NCI-H446 treated with DMSO at 0.1 percent for 48 hours (cell line): ENCODE measurements at places on chromosomes 1 and 21.
A peak's percentile ranks its signal among the peaks of the same experiment; 100 is the strongest.

GRCh38 chr1:9400425-9401079 is 107.9 kb downstream of the SPSB1 start:
- no peak for DNase-seq

GRCh38 chr21:31988492-31989290 is 115.9 kb downstream of the HUNK start:
- no peak for DNase-seq

DNA sequence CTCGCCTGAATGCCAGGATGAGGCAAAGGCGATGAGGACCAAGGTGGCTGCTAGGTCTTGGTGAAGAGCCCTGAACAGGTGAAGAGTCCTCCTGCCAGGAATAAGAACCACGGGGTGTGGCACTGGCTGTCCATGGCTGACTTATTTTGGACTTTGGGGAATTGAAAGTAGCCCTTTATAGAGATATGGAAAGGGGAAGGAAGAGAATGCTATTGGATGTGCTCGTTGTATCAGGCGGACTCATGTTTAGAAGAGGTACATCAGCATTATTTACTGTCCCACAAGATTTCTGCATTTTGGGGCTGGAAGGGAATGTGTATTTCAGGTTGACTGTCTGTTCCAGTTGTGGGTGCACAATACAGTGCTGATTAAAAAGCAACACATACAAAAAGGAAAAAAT is 465.8 kb downstream of the DSCAM start:
- DNase-seq = no peak

- DNase-seq = no peak
Measured at GRCh38 chr21:36966821-36967768, 626 bp upstream of the HLCS start.

GRCh38 chr1:21266119-21266774 is 24.0 kb downstream of the ECE1 start:
- no peak for DNase-seq

DNA sequence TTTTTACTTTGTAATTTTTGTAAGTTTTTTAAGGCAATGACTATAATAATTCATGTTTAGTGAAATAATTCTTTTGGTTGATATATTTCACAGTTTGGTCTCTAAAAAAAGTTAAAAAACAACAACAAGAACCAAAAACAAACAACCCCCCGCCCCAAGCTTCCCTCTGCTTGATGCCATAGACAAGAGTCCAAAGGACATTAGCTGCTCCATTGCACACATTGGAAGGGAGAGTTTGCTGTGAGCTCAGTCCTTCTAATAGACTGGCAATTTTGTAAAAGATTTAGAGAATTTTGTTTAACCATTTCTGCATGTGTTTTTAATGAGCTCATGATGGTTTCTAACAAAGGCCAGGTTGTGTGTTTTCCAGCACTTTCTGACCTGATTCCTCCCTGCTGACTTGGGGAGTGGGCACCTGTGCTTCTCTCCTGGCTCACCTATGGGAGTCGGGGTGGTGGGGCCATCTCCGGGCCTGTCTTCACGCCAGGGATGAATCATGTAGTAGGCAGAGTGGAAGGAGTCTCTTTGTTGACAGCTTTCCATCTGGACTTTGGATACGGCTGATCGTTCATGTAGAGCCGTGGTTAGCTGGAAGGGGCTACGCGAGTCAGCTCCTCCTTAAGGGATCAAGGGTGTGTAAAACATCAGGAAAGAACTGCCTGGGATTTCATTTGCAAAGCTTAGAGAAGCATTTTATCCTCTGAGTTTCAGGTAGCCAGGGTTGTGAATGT is 14.1 kb downstream of the ZBTB18 start:
- DNase-seq = peak; percentile 93

GRCh38 chr1:165240492-165240891 is 116.0 kb downstream of the LMX1A start:
- no peak for DNase-seq

DNA sequence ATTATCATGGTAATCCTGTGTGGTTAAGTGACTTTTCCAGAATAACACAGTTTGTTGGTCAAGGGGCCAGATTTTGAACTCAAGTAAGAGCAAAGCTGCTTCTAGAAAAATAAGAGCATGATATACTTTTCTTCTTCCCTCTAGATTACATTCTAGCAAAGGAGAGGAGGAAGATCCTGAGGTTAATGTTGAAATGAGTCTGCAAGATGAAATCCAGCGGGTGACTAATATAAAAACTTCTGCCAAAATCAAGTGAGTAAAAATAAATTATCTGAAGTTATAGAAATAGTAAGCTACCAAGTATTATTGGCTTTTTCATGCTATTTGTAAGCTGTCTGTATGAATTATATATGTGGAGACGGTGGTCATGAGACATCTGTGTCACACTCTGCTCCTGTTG is 12.8 kb downstream of the WDR3 start:
- no peak for DNase-seq

DNA sequence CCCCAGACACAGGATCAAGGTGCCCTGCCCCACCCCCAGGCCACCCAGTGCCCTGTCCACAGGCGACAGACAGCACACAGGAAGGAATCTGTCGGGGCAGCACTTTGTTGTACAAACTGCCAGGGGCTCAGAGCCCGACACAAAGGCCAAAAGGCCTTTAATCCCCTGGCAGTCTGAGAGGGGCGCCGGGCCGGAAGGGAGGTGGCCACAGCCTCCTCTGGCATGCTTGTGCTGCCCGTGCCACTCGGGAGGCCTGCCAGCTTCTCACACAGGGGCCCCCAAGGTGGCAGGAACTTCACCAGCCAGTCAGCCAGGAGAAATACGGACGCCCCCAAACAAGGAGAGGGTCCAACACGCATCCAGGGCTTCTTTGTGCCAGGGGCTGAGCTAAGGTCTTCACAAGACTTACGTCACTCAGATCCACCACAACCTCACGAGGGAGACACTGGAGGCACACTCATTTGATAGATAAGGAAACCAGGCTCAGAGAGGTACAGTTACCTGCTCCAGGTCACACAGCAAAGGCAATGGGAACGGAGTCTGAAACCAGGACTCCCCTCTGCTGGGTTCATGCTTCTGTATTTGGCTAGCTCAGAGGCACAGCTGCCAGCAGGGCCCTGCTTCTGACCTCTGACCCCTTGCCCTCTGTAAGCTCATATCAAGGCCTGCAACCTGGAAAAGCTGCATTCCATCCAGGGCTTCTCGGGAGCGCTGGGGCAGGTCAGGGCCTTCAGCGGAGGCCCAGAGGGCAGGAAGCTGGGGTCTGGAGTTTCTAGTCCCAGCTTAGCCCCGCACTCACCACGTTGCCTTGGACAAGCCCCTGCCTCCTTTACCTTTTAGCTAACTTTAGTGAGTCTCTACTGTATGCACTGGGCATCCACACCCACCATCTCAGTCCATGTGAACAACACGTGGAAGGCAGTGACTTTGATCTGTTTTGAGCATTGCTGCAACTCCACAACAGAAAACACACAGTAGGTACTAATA is 34.8 kb downstream of the HSPG2 start:
- no peak for DNase-seq

GRCh38 chr1:241225741-241226140 is 131.3 kb downstream of the RGS7 start:
- no peak for DNase-seq

GRCh38 chr1:111154021-111154999 is 14.3 kb downstream of the CEPT1 start:
- DNase-seq = no peak

DNA sequence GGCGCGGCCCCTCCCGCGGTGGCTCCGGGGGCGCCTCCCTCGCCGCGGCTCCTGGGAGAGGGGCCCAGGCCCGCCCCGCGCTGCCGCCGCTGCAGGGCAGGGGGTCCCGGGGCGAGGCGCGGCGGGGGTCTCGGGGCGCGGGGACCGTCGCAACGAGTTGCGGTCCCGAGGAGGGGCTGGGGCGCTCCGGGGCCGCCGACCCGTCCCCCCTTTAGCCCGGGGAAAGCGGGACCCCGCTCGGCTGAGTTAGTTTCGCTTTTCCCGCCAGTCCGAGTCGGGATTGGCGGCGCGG is 493 bp downstream of the SPSB1 start:
- DNase-seq = no peak

- no peak for DNase-seq
Measured at GRCh38 chr1:168261390-168261789, 19.3 kb upstream of the TBX19 start.

DNA sequence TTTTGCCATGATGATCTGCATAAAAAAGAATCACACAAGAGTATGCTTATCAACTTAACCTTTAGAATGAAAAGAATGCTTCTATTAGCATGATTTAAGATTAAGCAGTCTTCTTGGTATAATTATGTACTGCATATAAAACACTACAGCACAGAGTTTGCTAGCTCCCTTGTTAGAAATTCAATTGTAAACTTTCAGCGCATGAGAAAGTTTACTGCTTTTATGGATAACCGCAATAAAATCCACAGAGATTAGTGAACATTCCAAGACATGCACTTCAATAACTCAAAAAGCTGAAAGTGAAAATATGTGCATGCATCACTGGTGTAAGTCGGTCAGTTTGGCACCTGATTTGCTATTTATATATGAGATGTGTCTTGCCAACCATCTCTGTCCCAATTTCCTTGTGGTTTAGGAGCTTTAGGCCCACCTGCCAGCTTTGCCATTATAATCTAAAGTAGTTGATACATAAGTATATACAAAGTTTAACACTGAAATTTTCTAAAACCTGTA is 16.9 kb downstream of the CCT8 start:
- no peak for DNase-seq

DNA sequence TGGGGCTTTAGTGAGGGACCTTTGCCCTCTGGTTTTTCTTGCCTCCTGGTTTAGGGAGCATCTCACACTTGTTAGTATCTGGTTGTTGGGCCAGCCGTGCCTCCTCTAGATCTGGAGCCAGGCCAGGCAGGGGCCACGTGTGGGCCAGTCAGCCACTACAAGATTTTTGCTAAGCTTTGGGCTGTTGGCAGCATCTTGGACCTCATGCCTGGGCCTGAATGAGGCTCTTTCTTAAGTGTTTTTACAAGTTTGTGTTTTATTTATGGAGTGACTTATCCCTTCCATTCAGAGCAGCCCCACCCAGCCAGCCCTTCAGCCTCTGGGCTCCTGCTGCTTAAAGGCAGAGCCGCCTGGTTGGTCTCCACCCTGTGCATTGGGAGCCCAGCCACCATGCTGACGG is 1.6 kb upstream of the SH3BGRL3 start:
- DNase-seq = no peak

DNA sequence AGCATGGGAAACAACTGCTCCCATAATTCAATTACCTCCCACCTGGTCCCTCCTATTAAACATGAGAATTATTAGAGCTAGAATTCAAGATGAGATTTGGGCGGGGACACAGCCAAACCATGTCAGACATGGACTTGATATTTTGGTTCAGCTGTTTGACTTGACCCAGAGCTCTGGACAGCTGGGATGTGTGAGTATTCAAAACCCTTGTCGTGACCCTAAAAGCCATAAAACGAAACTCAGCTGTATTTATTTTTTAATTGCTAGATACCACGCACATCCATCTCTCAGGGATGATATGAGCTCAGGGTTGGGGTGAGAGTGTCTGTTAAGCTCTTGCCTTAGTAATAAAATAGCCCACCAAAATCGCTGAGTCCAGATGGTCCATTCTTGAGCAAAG is 45.4 kb downstream of the RCSD1 start:
- DNase-seq = no peak

DNA sequence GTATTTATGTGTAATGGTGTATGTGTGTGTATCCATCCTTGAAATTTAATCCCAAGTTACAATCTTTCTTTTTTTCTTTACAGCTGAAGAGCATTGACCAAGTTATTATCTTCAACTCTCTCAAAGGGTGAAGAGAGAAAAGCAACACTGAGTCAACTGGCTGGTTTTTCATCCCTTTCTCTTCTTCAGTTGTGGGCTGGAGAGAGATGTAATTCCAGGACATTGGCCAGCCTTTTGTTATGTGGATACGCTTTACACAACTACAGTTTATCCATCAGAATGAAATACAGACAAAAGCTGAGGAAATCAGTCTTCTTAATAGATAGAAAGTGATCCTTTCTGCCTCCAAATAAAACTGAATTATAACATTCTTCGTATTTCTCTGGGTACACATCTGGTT is 357.0 kb upstream of the NCAM2 start:
- DNase-seq = no peak

GRCh38 chr1:100706856-100707255 is 12.7 kb upstream of the VCAM1 start:
- DNase-seq = no peak

DNA sequence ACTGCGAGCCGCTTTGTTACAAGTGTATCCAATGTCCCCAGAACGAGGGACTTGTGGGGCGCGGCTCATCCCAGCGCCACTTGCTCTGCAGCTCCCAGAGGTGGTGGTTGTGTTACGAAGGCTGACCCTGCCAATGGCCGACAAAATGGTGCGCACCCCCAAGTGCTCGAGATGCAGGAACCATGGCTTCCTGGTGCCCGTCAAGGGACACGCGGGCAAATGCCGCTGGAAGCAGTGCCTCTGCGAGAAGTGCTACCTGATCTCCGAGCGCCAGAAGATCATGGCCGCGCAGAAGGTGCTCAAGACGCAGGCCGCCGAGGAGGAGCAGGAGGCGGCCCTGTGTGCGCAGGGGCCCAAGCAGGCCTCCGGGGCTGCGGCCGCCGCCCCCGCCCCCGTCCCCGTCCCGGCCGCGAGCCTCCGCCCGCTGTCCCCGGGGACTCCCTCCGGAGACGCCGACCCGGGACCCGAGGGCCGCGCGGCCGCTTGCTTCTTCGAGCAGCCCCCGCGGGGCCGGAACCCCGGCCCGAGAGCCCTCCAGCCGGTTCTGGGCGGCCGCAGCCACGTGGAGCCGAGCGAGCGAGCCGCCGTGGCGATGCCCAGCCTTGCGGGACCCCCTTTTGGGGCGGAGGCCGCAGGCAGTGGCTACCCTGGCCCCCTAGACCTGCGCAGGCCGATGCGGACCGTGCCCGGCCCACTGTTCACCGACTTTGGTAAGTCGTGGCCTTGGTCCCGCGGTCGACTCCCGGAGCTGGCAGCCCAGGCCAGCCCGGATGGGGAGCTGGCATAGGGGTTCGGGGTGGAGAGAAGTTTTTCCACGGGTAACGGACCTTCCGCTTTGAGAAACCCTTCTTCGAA is at the start of gene DMRTB1:
TSS of gene DMRTB1 (plus strand) at position 79 of the 855 bp plus-strand sequence. CDS start at position 134, 55 bp downstream.
- no peak for DNase-seq

GRCh38 chr1:183155939-183156338 is 30.1 kb upstream of the LAMC2 start:
- no peak for DNase-seq

DNA sequence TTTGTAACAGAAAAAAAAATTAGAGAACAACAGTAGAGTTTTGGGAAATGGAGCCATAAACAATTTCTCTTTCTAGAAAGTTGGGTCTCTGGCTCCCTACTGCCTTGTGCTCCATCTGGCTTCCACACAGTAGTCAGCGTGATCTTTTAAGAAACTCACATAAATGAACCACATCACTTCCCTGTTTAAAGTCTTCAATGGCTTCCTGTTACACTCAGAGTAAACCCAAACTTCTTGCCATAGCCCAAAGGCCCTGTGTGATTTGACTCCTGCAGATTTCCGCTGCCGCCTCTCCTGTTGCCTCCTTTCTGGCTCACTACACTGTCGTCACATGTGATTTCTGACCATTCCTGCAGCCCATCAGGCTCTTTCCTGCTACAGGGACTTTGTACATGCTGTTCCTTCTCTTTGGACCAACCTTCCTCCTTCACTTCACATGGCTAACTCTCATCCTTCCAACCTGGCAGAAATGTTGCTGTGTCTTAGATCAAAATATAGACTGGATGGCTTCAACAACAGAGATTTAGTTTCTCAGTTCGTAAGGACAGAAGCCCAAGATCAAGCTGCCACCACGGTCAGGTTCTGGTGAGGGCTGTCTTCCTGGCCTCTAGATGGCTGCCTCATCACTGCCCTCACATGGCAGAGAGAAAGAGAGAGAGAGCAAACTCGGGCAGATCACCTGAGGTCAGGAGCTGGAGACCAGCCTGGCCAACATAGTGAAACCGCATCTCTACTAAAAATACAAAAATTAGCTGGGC is 34.0 kb downstream of the OPRD1 start:
- DNase-seq = no peak
